Activated CD4-positive, alpha-beta T cell treated with anti-CD3 and anti-CD28 coated beads, Interleukin-2, amount 50 U/mL, for 4 hours (primary cell): ENCODE measurements at places on chromosomes 2 and 18.

DNA sequence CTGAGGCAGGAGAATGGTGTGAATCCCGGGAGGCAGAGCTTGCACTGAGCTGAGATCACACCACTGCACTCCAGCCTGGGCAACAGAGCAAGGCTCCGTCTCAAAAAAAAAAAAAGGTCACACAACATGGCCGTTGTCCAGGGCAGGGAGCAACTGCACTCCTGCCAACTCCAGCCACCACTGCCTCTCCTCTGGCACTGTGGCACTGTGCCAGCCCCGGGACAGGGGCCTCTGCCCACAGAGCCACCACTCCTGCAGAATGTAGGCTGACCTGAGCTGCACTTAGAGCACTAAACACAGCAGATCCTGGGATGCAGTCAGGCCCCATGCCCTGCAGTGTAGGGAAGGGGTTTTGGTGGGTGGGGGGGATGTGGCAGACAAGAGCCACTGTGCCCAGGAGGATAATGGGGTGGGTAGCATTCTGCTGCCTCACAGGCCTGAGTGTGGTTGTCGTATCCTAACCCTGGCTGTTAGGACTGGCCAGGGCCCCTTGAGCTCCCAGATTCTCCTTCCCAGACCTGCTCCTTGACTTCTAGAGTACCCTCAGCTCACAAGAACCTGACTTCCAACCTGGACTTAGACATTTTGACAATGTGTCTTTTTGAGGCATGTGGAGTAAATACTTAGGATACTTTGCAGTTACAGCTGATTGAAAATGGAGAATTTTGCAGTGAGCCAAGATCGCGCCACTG, 69.4 kb upstream of the SH3RF3 start:
- no peak for DNase-seq

DNA sequence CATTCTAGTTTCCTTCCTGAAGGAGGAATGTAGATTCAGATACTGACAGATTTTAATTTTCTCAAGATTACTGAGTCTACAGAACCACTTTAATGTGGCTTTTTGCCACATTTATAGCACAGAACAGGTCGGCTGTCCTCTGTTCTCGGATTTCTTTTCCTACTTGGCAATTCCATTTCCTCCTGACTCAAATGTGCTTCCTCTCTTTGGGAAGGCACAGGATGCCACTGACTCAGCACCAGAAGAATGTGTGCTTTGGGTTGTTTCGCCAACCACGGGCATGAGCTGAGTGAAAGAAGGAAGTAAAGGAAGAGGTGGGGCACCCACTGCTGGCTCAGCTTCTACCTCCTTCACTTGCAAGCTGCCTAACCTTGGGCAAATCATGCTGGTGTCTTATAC, 970.6 kb upstream of the ACVR2A start:
- no peak for DNase-seq

GRCh38 chr2:101740555-101740964, 43.1 kb downstream of the MAP4K4 start:
- DNase-seq: no peak

GRCh38 chr18:71327441-71327840, 1038.6 kb downstream of the SOCS6 start:
- no peak for DNase-seq

DNA sequence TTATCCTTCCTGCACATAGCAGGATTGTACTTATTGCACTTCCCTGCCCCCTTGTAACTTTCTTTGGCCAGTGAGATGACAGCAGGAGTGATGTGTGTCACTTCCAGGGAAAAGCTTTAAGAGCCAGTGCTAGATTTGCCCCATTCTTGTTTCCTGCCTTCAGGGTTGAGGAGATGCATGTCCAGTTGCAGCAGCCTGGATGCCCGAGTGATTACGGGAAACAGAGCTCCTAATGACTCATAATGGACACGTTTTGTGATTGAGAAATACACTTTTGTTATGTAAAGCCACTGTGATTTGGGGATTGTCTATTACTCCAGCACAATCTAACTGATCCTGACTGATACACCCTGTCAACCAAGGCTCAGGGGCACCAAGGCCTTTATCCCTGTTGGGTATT, 5.0 kb upstream of the TET3 start:
- DNase-seq: no peak

DNA sequence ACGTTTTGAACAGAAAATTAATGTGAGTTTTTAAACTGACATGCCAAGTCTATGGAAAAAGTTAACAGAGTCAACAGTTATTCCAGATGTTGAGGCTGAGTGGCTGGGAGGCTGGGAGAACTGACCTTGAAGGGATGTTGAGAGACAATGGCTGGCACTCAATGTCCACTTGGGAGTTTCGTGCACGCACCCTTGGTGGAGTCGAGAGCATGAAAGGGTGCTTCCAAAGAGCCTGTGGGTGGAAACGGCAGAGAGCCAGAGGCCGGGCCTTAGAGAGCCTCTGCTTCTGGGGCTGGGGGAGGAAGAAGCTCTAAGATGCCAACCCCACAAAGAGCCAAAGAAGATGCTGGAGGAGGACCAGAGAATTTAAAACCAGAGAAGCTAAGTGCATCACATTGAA, 63.4 kb upstream of the L3MBTL4 start:
- no peak for DNase-seq

GRCh38 chr2:215514516-215514915, 78.6 kb upstream of the FN1 start:
- no peak for DNase-seq

DNA sequence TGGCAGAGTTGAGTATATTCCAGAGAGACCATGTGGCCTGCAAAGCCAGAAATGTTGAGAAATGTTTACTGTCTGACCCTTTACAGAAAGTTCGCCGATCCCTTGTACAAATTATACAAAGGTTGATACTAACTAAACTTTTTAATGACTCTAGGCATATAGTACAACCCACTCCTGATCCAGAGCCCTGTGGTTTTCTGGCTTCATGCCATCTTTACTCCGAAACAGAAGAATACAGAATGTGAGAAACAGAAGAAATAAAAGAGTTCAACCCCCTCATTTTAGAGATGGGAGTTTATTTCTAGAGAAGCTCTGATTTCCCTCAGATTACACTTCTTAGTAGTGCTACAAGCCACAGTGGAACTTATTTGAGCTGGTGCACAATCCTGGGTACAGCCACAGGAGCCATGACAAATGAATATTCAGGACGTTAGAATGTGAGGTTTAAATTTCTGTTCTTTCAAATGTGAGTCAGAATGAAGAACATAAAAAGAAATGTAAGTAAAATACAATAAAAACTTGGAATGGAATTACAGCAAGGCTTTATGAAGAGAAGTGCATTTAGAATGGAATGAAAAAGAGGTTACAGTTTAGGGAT, 38.0 kb upstream of the SMCHD1 start:
- no peak for DNase-seq

- no peak for DNase-seq
These were observed 8.5 kb downstream of the OTX1 start for GRCh38 chr2:63058921-63059792.

- DNase-seq: no peak
These were observed 101.3 kb upstream of the ST3GAL5 start for GRCh38 chr2:85990084-85990483.

- no peak for DNase-seq
These were observed 29.6 kb upstream of the IL1R1 start for GRCh38 chr2:102112692-102113665.

- DNase-seq: no peak
These were observed 269.6 kb downstream of the CDH20 start for GRCh38 chr18:61602836-61603235.

DNA sequence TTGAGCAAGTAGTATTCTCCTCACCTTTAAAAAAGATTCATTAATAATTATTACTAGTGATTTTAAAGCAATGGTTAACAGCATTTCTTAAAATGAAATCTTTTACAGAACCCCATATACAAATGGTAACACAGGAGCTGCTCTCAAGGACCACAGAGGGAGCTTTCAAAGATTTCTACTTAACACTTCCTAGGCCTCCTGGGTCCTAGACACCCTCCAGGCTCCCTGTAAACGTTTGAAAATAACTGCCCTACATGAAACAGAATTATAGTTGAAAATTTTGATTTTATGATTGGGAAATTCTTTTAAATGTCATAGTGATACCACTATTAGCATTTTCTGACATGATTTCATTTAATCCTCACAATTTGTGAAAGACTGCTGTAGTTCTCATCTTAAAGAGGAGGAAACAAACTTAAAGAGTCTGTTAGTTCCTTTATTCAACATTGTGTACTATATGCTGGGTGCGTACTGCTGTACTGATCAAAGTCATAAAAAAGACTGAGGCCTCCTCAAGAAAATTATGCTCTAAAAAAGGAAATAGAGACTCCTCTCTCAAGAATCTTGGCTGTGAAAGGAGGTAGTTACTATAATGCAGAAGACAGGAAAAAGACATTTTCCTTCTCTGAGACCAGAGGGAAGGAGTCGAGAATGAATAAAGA, 10.6 kb downstream of the CUL3 start:
- no peak for DNase-seq

DNA sequence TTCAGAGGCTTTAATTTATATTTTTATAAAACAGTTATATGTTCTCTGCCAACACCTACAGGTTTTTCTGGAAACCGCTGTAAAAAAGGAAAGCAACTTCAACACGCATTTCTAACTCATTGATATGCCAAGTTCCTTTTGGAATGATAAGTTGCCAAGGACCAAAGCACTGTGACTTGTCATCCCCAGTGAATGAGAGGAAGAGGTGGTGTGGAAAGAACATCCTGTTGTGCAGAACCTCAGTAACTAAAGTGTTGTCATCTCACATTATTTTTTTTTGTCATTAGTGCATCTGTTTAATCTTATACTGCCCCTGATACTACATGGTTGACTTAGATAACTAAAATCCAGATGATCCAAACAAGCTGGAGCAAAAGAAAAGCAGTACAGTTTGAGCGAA, 96.0 kb upstream of the NEUROD1 start:
- DNase-seq: no peak

DNA sequence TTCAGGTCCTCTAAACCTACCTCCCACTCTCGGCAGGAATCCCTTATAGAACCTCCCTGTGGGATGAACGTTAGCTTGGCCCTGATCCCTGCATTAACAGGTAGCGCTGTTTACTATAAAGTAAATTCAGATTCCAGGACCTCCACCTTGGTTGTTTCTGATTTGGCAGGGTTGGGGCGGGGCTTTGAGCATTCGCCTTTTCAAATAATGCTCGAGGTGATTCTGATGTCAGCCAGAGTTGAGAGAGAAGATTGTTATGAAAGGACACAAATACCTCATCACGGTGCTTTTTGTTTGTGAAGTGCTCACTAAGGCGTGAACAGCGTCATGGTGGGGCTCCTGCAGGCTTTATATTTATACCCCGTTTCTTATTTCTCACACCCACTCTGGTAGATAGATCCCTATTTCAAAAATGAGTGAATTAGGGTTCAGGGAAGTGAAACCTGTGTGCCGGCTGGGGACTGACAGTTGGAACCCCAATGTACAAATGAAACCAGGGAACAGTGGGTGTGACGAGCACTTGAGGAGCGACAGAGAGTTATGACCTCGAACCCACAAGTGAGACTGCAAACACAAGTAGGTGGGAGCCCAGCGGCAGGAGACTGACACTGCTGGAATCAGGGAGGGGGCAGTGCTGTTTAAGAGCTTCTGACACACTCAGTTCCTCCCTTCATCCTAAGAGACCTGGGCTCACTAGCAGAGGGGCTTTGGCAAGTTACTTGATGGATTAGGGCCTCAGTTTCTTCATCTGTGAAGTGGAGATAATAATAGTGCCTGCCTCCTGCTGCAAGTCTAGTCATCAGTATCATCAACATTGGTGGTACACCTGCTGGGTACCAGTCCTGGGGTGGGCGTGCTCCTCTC, 14.2 kb upstream of the CXCR4 start:
- peak; percentile 51 for DNase-seq

- DNase-seq: no peak
These were observed 493.3 kb downstream of the CMPK2 start for GRCh38 chr2:6372317-6372901.

GRCh38 chr2:85628658-85629057, 12.7 kb downstream of the USP39 start:
- no peak for DNase-seq

- DNase-seq: no peak
These were observed 42.6 kb upstream of the SDC1 start for GRCh38 chr2:20267529-20267928.
